ENCODE measurements at places on chromosomes 11 and 22.

DNA sequence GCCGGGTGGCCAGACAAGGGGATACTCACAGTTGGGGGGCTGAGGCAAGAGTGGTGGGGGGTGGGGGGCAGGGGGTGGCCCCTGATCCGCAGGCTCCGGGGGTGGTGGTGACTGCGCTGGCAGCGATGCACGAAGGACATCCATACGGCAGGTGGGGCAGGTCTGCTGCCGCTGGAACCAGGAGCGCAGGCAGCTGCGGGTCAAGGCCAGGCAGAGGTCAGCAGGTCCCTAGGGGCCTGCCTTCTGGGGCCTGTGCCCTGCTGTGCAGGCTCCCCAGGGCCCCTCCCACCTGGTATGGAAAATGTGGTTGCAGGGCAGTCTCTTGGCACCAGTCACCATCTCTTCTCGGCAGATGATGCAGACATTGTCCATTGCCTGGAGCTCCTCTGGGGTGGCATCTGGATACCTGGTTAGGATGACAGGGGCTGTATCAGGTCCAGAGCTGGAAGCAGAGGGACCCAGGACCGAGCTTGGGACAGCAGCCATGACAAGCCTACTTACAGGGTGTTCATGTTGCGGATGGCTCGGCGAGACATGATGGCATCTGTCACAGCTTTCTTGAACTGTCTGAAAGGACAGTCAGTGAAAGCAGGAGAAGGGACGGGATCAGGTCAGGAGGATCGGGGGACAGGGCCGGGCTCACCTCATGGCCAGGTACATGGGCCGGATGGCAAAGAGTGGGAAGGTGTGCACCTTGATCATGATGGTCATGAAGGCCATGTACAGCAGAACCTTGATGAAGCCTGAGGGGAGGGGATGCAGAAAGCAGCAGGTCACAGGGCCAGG, 3.5 kb downstream of the SYVN1 start:
- H3K36me3 ChIP-seq = peaks cover 57% of the 10 kb centered on the region
- no peak overlapping the region for H3K4me3 ChIP-seq
- no peak overlapping the region for H3K27ac ChIP-seq
- H3K4me1 ChIP-seq = peaks cover 21% of the 10 kb centered on the region
- H3K27me3 ChIP-seq = no peaks in the 10 kb centered on the region

GRCh38 chr11:121517996-121518395, 65.2 kb upstream of the SORL1-AS1 start:
- H3K36me3 ChIP-seq = peaks cover 57% of the 10 kb centered on the region
- DNase-seq = no peak
- H3K4me3 ChIP-seq = no peak overlapping the region
- H3K4me1 ChIP-seq = peaks cover 9% of the 10 kb centered on the region

DNA sequence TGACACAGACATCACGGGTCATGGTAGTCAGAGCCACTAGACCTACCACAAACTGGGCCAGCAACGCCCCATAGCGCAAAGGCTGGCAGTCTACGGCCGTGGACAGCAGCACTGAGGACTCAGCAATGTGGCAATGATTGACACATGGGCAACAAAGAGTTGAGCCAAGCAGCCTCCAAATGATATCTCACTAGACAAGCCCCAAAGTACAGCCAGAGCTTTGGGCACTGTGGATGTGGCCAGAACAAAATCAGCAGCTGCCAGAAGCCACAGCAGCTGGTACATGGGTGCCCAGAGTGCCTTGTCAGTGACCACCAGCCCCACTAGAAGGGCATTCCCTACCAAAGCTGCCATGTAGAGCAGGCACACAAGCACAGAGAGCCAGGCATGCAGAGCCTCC, 11.2 kb upstream of the UBQLNL start:
- H3K4me1 ChIP-seq = no peaks in the 10 kb centered on the region
- H3K4me3 ChIP-seq = no peak overlapping the region
- H3K27me3 ChIP-seq = no peaks in the 10 kb centered on the region
- no peaks in the 10 kb centered on the region for H3K36me3 ChIP-seq
- H3K27ac ChIP-seq = no peak overlapping the region
- DNase-seq = no peak

GRCh38 chr22:27435844-27436576, 365.5 kb downstream of the MN1 start:
- no peaks in the 10 kb centered on the region for H3K27me3 ChIP-seq
- H3K4me3 ChIP-seq = no peak overlapping the region
- H3K36me3 ChIP-seq = no peaks in the 10 kb centered on the region
- no peaks in the 10 kb centered on the region for H3K4me1 ChIP-seq
- no peak for DNase-seq
- H3K27ac ChIP-seq = no peak overlapping the region

GRCh38 chr11:35305670-35306382, 113.5 kb downstream of the SLC1A2 start:
- peak; percentile 60 for DNase-seq
- H3K4me3 ChIP-seq = no peak overlapping the region
- H3K36me3 ChIP-seq = no peaks in the 10 kb centered on the region
- no peak overlapping the region for H3K27ac ChIP-seq

- H3K4me1 ChIP-seq = no peaks in the 10 kb centered on the region
- no peaks in the 10 kb centered on the region for H3K27me3 ChIP-seq
- H3K27ac ChIP-seq = no peak overlapping the region
These were observed 51.8 kb downstream of the MN1 start for GRCh38 chr22:27749597-27750225.

DNA sequence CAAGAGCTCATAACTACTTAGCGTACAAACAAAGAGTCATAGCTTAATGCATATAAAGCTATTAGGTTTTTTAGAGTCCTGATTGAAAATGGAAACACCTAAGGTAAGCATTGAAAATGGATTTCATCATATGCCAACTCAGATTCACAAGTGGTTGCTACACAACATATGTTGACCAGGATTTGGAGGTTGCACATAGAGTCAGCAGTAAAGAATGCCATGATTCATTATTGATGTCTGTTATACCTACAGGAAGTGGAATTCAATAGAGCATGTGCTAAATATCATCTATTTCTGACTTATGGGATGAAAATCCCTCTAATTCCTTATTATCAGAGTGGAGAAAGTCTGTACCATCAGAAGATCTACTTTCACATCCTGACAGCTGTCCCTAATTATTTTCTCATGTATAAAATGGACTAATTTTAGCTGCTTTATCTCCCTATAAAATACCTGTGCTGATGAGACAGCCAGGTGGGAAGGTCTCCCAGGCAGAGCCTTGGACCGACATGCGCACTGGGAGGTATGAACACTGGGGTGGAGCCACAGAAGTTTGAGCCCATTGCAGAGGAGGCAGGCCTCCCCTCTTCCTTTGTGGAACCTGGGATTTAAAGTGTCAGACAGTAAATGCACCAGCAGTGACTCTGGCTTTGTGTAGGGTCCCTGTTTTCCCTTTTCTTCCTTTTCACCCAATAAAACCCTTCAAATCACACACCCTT, 204.2 kb downstream of the AASDHPPT start:
- no peak for DNase-seq
- H3K27me3 ChIP-seq = no peaks in the 10 kb centered on the region
- H3K36me3 ChIP-seq = no peaks in the 10 kb centered on the region
- no peak overlapping the region for H3K27ac ChIP-seq

GRCh38 chr22:49417833-49418232, 409.8 kb downstream of the BRD1 start:
- no peaks in the 10 kb centered on the region for H3K4me1 ChIP-seq
- H3K36me3 ChIP-seq = no peaks in the 10 kb centered on the region
- H3K4me3 ChIP-seq = no peak overlapping the region
- no peak for DNase-seq
- no peaks in the 10 kb centered on the region for H3K27me3 ChIP-seq

- no peaks in the 10 kb centered on the region for H3K36me3 ChIP-seq
- H3K27ac ChIP-seq = no peak overlapping the region
- DNase-seq = no peak
- H3K4me1 ChIP-seq = no peaks in the 10 kb centered on the region
- H3K27me3 ChIP-seq = no peaks in the 10 kb centered on the region
These were observed 41.7 kb downstream of the RIBC2 start for GRCh38 chr22:45455212-45455611.

GRCh38 chr11:12999597-12999996, 9.5 kb upstream of the RASSF10 start:
- H3K4me3 ChIP-seq = no peak overlapping the region
- H3K4me1 ChIP-seq = no peaks in the 10 kb centered on the region
- no peaks in the 10 kb centered on the region for H3K36me3 ChIP-seq
- H3K27ac ChIP-seq = no peak overlapping the region

DNA sequence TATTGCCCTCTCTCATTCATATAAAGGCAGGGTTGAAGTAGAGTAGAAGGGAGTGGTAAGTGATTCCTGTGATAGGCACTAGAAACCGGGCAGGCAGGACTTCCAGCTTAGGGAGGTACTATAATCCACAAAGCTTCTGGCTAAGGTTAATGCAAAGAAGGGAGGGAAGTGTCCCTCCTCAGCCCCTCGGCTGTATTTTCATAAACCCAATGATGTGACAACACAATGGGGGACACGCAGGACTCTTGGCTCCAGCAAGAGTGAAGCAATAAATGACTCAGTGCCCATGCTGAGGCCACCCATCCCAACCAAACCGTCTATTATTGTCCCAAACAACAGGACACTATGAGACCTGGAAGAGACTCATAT, 90.7 kb downstream of the ETS1 start:
- H3K27me3 ChIP-seq = no peaks in the 10 kb centered on the region
- DNase-seq = no peak
- H3K27ac ChIP-seq = peak overlapping the region; percentile 20
- H3K4me3 ChIP-seq = peak overlapping the region; percentile 32

DNA sequence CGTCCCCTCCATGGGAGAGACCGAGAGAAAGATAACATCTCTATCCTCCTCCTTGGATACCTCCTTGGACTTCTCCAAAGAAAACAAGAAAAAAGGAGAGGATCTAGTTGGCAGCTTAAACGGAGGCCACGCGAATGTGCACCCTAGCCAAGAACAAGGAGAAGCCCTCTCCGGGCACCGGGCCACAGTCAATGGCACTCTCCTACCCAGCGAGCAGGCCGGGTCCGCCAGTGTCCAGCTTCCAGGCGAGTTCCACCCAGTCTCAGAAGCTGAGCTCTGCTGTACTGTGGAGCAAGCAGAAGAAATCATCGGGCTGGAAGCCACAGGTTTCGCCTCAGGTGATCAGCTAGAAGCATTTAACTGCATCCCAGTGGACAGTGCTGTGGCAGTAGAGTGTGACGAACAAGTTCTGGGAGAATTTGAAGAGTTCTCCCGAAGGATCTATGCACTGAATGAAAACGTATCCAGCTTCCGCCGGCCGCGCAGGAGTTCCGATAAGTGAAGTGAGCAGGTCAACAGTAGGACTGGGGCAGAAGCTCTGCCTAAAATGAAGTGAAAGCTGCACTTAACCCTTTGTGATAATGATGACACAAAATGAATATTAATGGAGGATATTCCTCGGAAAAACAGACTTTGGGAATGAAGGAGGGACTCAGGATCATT, 65.3 kb downstream of the WNT11 start:
- H3K4me1 ChIP-seq = no peaks in the 10 kb centered on the region
- H3K36me3 ChIP-seq = no peaks in the 10 kb centered on the region
- no peak overlapping the region for H3K4me3 ChIP-seq
- H3K27me3 ChIP-seq = no peaks in the 10 kb centered on the region
- DNase-seq = no peak

DNA sequence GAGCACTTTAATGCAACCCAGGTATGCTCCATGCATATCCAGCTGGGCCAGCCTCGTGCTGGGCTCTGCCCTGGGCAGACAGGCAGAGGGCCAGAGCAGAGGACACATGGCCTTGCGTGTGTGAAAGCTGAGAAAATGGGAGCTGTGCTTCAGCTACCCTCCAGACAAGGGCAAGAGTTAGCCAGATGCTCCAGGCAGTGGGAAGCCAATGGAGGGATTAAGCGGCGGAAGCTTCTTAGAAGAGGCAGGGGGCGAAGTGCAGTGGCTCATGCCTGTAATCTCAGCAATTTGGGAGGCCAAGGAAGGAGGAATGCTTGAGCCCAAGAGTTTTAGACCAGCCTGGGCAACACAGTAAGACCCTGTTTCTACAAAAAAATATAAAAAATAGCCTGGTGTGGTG, 9.8 kb upstream of the ARHGEF17 start:
- no peak overlapping the region for H3K27ac ChIP-seq
- H3K4me1 ChIP-seq = no peaks in the 10 kb centered on the region
- H3K4me3 ChIP-seq = no peak overlapping the region
- peaks cover 7% of the 10 kb centered on the region for H3K27me3 ChIP-seq
- DNase-seq = no peak

- H3K4me1 ChIP-seq = no peaks in the 10 kb centered on the region
- no peak overlapping the region for H3K27ac ChIP-seq
- H3K4me3 ChIP-seq = no peak overlapping the region
- H3K27me3 ChIP-seq = no peaks in the 10 kb centered on the region
- no peak for DNase-seq
These were observed 66.7 kb upstream of the PPARA start for GRCh38 chr22:46083383-46084350.

DNA sequence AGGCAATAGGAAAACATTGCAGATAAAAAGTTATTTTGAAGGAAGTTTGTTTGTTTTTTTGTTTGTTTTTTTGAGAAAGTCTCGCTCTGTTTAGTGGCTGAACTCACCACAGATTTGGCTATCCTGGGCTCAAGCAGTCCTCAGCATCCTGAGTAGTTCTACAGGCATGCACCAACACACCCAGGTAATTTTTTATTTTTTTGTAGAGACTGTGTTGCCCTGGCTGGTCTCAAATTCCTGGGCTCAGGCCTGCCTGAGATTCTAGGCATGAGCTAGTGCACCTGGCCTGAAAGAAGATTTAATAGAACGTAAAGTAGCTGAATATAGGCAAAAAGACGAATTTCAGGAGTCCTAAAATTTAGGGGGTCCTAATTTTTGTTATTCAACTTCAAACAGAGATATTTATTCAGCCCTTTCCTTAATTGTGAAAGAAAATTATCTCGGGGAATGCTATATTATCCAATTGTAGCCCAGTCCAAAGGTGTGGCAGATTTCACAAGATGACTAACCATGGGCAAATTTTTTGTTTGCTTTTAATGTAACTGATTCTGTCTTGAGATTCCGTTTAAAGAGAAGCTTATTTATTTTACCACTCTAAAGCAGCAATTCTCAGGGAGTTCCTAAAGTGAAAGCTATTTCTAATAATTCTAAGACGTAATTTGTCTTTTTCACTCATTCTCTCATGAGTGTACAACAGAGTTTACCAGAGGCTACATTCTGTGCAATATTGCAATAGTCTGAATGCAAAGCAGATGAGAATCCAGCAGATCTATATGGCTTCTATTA, 940 bp downstream of the IL18 start:
- DNase-seq = no peak
- H3K36me3 ChIP-seq = no peaks in the 10 kb centered on the region
- H3K4me3 ChIP-seq = no peak overlapping the region
- H3K27me3 ChIP-seq = no peaks in the 10 kb centered on the region
- no peaks in the 10 kb centered on the region for H3K4me1 ChIP-seq

DNA sequence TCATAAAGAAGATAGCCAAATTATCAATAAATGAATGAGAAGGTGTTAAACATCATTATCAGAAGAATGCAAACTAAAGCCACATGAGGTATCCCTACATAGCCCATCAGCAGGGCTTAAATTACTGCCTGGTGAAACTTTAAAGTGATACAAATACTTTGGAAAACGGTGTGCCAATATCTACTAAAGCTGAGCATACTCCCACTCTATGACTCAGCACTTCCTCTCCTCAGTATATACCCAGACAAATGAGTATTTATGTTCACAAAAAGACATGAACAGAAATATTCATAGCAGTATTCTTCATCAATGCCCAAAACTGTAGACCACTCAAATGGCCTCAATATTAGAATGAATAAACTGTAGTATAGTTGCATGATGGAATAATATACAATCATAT, 284.6 kb upstream of the ZC3H12C start:
- DNase-seq = no peak
- H3K4me1 ChIP-seq = no peaks in the 10 kb centered on the region
- H3K27ac ChIP-seq = no peak overlapping the region
- H3K27me3 ChIP-seq = no peaks in the 10 kb centered on the region
- no peaks in the 10 kb centered on the region for H3K36me3 ChIP-seq

GRCh38 chr11:16001899-16002426, 354.4 kb downstream of the SOX6 start:
- no peak for DNase-seq
- H3K4me3 ChIP-seq = no peak overlapping the region
- H3K4me1 ChIP-seq = no peaks in the 10 kb centered on the region
- H3K27ac ChIP-seq = no peak overlapping the region

Data from CD8-positive, alpha-beta memory T cell (primary cell).